ENCODE measurements at places on chromosomes 12 and 14.

- no peak for DNase-seq
Observed at GRCh38 chr12:115697340-115697739, 580.2 kb downstream of the MED13L start.

DNA sequence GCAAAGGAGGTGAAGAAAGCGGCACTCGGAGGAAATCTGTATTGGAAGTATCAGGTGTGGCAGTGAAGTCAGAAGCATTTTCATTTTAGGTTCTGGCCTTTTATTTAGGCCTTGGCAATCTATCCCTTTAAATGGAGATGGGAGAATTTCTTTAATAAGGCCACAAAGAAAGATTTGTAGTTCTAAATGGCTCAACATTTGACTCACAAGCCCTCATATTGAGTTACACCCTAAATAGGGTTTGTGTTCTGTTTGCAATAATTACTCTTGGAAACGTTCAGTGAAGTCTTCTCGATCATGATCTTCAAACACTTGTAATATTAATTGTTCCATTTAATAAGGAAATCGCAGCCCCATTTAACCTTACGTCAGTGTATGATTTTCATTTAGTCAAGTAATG, 25.3 kb upstream of the TMEM260 start:
- DNase-seq: no peak

DNA sequence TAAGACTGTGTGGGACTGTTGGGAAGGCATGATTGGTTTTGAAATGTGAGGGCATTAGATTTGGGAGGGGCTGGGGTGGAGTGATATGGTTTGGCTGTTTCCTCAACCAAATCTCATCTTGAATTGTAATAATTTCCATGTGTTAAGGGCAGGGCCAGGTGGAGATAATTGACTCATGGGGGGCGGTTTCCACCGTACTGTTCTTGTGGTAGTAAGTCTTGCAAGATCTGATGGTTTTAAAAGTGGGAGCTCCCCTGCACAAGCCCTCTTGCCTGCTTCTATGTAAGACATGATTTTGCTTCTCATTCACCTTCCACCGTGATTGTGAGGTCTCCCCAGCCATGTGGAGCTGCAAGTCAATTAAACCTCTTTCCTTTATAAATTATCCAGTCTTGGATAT, 76.6 kb upstream of the PPFIA2 start:
- DNase-seq: no peak

- no peak for DNase-seq
Observed at GRCh38 chr12:53806721-53807120, 54.9 kb upstream of the CISTR start.

DNA sequence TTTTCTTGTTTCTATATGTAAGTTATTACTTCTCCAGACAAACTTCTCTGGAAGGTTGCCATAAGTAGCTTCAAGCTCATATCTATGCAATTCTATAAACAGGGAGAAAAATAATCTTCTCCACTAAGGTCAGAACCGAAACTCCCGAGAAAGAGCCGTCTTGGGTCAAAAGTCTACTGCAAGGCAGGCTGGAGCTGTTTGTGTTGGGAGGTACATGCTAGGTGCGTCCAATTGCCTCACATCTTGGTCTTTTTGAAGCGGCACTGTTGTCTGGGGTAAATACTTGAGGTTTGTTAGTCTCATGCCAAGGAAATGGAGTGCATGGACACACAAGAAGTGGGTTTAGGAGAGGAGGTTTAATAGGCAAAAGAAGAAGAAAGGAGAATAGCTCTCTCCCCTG, 674.7 kb upstream of the TMEM132C start:
- DNase-seq: no peak

DNA sequence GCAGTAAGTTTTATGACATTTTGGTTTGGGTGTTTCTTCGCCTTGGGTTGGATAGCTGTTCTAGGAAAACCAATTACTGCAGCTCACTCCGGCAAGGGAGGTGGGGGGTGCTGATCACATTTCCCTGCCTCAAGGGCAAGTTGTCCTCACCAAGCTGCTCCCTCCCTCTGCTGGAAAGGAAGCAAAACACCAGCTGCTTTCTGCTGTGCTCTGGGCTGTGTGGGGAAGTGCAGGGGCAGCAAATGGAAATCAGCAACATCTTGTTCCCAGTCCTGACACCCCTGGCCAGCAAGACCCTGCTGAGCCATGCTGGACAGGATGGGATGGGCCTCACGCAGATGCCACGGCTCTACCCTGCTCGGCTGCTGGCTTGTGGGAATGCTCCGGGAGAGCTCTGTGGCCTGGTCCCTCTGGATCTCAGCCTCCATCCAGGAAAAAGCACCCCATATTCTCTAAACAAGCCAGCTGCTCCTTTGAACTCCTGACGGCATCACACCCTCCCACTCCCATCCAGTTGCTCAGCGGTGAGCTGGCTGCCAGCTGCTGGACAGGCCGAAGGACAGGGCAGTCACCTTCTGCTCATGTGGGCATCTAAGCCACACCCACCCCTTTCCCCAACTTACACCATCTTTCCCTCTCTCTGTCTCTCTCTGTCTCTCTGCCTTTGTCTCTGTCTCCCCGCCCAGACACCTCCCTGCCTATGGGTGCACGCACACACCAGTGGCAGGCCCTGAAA, 52.4 kb upstream of the EIF5 start:
- no peak for DNase-seq

GRCh38 chr12:11542599-11542998, 106.9 kb upstream of the ETV6 start:
- DNase-seq: no peak

- DNase-seq: peak; percentile 90
Observed at GRCh38 chr12:4538207-4539160, at the start of gene RAD51AP1. Gene RAD51AP1 (plus strand): TSS chr12:4538890. CDS start chr12:4538940, 50 bp downstream.

GRCh38 chr12:68042212-68042699, 53.0 kb downstream of the IFNG-AS1 start:
- DNase-seq: no peak

GRCh38 chr14:71733210-71733883, 198.9 kb upstream of the RGS6 start:
- DNase-seq: no peak

DNA sequence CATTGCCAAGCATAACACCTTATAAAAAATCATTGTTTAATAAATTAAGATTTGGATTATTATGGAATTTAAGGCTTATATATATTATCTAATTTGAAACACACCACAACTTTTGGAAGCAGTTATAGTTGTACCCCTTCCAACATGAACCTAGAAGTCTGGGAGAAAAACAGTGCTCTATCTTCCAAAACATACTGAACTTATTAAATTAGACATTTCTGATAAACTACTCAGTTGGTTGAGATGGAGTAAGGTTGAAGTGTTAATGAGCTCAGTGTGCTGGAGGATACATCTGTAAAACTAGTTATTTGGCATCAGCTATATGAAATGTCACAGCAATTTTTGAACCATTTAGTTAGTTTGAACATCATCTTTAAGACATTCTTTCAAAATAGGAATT, 227.4 kb downstream of the ALX1 start:
- no peak for DNase-seq

DNA sequence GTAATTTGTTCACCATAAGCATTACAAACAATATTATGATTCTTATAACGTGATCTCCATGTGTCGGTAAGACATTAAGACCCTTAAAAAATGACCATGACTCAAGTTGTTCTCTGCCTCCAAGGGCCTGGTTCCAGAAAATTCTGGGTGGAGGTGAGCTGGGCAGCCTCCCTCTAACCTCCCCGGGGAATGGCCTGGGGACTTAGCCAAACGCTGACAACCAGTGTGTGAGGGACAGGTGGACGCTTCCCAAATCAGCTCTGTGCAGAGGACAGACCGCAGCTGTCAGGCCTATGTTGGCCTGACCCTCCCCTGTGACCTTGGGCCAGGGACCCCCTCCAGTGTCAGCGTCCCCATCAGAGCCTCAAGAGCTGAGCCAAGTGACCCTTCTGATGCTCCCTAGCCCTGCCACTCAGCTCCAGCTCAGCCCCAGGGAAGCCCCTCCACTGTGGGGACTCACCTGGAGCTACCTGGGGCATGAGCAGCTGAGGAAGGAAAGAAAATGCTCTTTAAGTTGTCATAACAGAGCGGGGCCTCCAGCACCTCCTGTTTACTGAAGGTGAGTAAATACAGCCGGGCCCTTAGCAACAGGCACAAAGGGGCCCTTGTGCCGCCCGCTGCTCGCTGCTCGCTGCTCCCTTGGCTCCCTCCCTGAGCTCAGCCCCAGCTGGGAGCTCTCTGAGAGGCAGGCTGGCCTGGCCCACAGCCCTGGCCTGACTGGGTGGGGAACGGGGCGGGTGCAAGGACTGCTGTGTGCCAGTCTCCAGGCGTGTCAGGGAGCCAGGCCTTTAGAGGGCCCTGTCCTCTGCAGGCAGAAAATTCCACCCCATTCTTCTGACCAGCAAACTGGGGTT, 116.6 kb downstream of the CALM1 start:
- DNase-seq: peak; percentile 95

- no peak for DNase-seq
Observed at GRCh38 chr12:57744194-57744776, 554 bp upstream of the TSPAN31 start.

GRCh38 chr12:105378911-105379310, 48.4 kb downstream of the C12orf75 start:
- no peak for DNase-seq

DNA sequence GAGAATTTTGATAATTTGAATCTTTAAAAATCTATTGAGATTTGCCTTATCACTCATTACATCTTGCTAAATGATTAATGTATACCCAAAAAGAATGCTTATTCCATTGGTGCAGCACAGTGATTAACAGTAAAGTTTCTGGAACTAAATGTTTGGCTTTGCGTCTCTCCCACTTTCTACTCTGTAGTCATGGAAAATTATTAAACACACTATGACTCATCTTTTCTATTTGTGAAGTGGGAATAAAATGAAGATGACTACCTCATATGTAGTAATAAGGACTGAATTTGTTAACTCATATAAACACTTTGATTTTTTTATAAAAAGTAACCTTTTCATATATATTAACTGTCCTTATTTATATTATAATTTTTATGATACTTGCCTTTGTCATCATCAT, 118.1 kb downstream of the RERGL start:
- no peak for DNase-seq

GRCh38 chr12:131591714-131592709, 118.9 kb upstream of the SFSWAP start:
- no peak for DNase-seq

DNA sequence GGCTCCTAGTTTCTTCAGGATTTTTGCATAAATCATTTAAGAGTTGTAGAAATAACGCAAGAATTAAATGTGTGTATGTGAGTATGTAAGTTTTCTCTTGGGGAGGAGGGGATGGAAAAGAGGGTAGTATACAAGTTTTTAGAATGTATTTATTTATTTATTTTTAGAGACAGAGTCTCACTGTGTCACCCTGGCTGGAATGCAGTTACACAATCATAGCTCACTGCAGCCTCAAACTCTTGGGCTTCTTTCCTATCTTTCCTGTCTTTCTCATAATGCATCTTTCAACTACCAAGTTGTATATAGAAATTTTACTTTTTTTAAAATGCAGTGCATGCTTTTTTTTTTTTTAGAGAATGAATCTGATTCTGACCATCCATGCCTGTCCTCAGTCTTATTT, 269.0 kb upstream of the GARIN2 start:
- no peak for DNase-seq

GRCh38 chr12:91874086-91874865, 271.4 kb downstream of the BTG1 start:
- DNase-seq: no peak

GRCh38 chr14:54135804-54136280, 179.2 kb upstream of the BMP4 start:
- no peak for DNase-seq

GRCh38 chr12:24822121-24822899, 126.6 kb downstream of the BCAT1 start:
- DNase-seq: no peak

DNA sequence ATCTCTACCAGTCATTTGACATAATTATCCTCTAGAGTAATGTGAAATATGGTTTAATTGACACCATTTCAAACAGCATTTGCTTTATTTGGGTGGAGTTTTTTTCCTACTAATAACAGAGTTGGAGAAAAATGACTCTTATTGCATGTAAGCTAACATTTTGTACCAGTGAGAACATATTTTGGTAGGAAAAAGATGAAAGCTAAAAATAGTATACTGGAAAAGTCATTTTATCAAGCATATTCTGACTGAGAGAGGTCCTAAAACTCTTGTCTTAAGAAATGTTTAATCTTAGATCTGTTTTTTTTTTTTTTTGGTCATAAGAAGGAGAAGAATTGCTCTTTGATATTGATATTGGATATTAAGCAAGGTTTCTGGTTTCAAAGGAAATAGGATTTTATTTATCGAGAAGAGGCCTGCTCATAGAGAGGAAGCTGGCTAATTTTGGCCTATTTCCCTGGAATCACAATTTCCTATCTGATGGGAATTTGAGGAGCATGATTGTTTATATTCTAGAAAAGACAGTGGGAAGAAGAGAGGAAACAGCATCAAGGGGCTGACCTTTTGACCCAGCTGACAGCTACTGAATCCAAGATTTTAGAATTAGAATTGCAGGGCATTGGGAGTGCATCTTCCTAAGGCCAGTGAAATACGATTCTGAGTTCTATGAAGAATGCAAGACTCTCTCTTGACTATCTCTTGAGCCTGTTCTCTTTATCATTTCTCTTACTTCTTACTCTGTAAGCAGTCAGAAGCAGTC, 19.4 kb downstream of the OTOGL start:
- no peak for DNase-seq

GRCh38 chr12:7959701-7960121, 23.7 kb upstream of the SLC2A3 start:
- DNase-seq: no peak

DNA sequence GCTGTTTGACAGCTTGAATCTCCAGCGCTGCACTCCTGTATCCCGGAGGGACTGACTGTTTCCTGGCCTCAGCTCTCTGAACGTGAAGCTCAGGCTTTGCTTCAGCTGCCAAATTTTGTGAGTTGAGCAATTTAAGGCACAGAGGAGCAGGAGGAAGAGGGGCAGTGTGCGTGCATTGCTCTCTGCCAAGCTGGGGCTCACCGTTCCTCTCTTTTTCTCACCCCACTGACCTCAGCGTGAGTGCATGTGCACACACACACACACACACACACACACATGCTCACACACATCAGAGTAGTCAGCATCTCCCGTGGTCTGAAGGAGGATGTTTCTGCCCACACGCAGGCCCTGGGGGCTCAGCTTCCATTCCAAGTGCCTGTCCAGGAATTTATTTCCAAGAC, 27.8 kb upstream of the BDKRB2 start:
- DNase-seq: no peak

GRCh38 chr12:51519755-51520154, 71.3 kb upstream of the SCN8A start:
- DNase-seq: no peak

GRCh38 chr14:55323910-55324309, 52.7 kb downstream of the FBXO34 start:
- no peak for DNase-seq

Data from NCI-H1417 treated with DMSO at 0.1 percent for 48 hours (cell line).